Urinary bladder (tissue), 4 donors: ENCODE measurements at places on chromosomes 7 and 10. TPM values are rescaled to one million over a fixed set of nuclear protein-coding genes. Genes with fewer than 3 reads are reported as not detected.

CHN2 gene
- total RNA-seq: 14.5 TPM

GRCh38 chr10:43079856-43080255 is 3.0 kb downstream of the RET start:
- DNase-seq: no peak

DNA sequence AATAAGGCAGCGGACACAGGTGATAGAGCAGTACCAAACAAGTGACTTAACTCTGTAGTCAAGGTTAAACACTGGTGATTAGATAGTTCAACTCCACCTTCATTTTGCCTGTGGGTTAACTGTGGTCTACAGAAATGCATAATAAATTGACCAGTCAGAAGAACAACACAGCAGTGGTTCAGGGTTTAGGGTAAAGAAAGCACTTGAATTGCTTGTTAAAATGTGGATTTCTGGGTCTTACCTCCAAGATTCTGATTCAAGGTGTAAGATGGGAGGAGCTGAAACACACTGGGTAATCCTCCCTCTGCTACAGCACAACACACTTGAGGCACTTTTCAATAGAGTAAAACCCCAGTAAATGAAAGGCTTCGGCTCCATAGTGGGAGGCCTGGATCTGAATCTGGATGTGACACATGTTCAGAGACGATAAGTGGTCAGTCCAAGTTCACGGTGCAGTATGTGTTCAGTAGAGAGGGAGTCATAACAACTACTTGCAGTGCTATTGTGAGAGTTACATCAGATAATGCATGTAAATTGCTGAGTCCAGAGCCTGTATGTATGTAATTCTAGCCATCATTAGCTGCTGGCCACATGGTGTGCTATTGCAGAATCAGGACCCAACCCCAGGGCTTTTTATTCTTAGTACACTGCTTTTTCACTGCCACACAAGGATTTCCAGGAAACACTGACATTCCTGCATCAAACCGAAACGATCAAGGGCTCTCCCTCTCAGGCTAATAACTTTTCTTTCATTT is 141.7 kb downstream of the SORCS1 start:
- DNase-seq: no peak

GRCh38 chr7:74479961-74480829 is 26.5 kb downstream of the GTF2IRD1 start:
- DNase-seq: no peak

DNA sequence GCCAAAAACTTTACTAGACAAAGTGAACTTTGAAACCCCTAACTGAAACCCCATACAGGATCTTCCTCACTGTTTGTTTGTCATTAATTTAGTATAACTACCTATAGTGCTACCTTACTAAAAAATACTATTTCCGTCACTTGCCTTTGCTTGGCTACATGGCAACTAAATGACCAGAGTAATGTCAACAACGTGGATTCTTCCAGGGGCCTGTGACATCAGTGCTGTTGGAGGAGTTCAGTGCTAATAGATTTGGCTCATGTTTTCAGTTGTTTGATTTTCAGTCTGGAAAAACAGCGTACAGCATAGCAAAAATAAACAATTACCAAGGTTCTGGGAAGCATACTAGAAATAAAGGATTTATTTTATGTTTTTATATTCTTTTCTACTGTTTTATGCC is 3.0 kb upstream of the ASB15 start:
- DNase-seq: no peak

- DNase-seq: no peak
These were observed 22.8 kb upstream of the GPR26 start for GRCh38 chr10:123643315-123643714.

DNA sequence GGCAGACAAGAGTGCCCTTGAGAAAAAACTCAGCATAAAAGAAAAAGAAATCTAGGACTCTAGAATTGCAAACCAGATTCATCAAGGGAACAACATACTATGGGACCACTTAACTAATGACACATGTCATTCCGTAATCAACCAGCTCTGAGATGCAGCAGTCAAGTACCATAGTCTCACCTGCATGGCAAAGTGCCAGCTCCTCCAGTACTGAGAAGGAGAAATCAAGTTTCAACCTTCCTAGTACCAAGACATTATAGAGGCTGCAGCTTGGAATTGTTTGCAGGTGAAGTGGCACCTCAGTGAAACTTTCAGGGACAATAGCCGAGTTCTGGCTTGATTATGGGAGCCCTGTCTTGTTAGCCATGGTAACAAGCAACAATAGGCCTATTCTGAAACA is 11.5 kb downstream of the STEAP1 start:
- DNase-seq: no peak

DNA sequence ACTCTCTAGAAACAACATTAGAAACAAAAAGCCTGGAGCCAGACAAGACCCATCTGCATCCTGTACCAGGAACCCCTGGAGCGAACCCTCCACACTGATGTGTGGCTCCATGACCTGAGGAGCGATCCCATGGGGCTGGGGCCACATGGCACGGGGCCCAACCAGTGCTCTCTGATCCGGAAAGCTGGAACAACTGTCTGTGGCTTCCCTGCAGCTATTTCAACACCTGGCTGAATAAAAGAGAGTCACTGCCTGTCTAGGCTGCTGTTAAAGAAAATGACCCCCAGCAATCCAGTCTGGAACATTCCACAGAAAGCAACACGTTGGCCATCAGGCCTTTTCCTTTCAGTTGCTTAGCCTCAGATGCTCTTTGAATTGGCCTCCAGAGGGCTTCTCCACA is 20.9 kb downstream of the UROS start:
- no peak for DNase-seq
